ENCODE measurements at places on chromosomes 12 and 14.
A peak's percentile ranks its signal among the peaks of the same experiment; 100 is the strongest.

DNA sequence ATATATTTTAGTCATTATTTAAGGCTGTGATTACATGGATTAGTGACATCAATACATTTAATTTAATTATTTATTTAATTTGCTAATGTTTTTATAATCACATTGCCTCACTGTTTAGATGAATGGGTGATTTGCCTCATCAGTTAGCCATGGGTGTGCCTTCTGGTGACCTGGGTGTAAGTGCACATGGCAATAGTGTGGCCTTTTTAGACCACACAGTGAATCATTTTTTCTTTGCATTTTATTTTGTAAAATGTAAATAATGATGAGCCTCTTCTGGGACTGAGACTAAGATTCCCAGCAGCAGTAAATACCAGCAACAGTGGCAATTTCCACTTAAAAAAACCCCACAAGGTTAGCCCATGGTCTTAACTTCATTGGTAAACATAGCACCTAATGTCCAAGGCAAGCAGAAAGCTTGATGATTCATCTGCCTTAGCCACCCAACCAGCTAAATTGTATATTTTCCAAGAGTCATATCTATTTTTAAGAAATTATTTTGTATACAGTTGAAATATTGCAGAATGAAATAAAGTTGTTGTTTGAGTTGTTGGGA lies 235.9 kb upstream of the NOVA1 start:
- no peaks in the 10 kb centered on the region for H3K4me1 ChIP-seq
- no peak for DNase-seq
- no peak overlapping the region for H3K27ac ChIP-seq
- H3K36me3 ChIP-seq = no peaks in the 10 kb centered on the region

- H3K27me3 ChIP-seq = no peaks in the 10 kb centered on the region
- H3K27ac ChIP-seq = no peak overlapping the region
- DNase-seq = peak; percentile 8
These were observed 108.9 kb upstream of the PLEKHG7 start for GRCh38 chr12:92593734-92594402.

DNA sequence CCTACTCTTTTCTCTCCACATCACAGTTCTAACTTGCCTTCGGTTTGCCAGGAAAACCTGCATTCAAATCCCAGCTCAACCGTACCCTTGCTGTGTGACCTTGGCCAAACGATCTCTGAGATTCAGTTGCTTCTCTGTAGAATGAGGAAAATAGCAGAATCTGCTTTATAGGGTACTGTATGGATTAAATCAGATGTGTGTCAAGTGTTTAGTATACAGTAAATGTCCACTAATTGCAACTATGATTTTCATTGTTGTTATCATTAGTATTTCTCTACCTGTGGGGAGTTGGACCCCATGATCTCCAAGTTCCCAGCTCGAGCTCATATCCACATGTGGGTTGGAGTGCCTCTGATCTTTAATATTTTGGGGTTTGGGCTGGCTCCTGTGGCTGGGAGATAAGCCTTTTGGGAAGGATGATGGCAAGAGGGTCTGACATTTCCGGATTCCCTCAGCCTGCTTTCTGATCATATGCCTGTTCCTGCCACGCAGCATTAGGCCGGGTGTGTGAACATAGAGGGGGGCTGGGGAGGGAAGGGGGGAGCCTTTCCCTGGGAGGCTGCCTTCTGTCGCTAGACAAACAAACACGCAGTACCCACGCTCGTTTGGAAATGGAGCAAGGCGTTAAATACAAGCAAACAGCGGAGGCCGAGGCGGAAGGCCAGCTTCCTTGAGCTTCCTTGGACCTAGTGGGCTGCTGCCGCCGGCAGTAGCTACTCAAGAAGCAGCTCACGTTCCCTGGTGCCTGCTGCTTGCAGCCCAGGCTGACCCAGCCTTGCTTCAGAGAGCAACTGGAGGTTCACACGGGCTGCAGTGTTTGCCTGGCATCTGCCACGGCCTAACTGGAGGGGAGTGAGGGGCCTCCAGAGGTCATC lies 213.5 kb upstream of the LHX5 start:
- DNase-seq = no peak
- no peak overlapping the region for H3K4me3 ChIP-seq
- H3K36me3 ChIP-seq = no peaks in the 10 kb centered on the region
- H3K27me3 ChIP-seq = no peaks in the 10 kb centered on the region
- H3K4me1 ChIP-seq = no peaks in the 10 kb centered on the region

GRCh38 chr14:70809225-70810219 lies at the start of gene MAP3K9:
Gene MAP3K9 (minus strand): TSS chr14:70809513. CDS start chr14:70809171, 342 bp downstream.
- DNase-seq = no peak
- peaks cover 11% of the 10 kb centered on the region for H3K27me3 ChIP-seq
- H3K4me3 ChIP-seq = peak within 1 kb of the TSS; percentile 82
- no peaks in the 10 kb centered on the region for H3K4me1 ChIP-seq

DNA sequence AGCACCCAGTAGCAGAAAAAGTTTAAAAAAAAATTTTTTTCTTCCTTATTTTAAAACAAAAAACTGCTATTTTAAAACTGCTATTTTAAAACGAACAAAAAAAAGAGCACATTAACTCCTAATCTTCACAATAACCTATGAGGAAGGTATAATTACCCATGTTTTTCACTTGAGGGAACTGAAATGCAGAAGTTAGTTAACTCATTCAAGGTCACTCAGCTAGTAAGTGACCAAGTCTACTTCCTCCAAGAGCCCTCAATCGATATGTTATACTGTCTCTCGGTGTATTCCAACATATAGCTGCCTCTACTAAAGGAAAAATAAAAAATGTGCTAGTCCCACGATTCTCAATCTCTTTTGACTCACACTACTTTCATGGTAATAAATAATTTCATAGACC lies 7.8 kb downstream of the RPAP3 start:
- no peak overlapping the region for H3K4me3 ChIP-seq
- peaks cover 13% of the 10 kb centered on the region for H3K36me3 ChIP-seq
- no peak for DNase-seq
- H3K27me3 ChIP-seq = no peaks in the 10 kb centered on the region
- H3K4me1 ChIP-seq = no peaks in the 10 kb centered on the region

DNA sequence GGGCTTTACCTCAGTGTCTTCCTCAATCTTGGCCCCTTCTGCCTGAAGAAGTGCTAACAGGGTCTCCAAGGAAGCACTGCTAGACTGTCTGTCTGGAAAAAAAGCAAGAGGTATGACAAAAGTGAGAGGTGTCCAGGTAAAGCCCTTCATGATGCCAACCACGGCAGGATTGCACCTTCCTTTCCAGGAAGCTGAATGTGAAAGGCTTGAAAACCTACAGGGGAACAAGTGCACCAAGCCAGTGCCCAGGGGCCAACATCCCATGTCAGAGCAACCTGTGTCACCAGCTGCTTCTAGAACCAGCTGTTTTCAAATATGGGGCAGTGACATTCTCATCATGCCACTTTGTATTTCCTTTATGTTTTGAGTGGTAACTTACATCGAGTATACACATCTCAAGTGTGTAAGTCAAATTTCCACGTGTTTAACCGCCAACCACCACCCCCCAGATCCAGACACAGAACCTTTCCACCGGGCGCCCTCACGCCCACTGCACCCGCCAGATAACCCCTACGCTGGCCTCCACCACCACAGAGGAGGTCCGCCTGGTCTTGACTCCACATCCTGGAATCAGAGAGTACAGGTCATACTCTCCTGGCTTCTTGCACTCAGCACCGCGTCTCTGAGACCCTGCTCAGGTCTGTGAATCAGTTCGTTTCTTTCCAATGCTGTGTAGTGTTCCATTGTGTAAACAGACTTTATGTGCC lies 27.3 kb downstream of the VPS37B start:
- DNase-seq = no peak
- H3K36me3 ChIP-seq = peaks cover 16% of the 10 kb centered on the region
- no peak overlapping the region for H3K4me3 ChIP-seq
- no peaks in the 10 kb centered on the region for H3K27me3 ChIP-seq

GRCh38 chr12:24138041-24138440 lies 188.6 kb upstream of the SOX5 start:
- H3K4me1 ChIP-seq = peaks cover 24% of the 10 kb centered on the region
- DNase-seq = no peak
- no peaks in the 10 kb centered on the region for H3K36me3 ChIP-seq
- no peak overlapping the region for H3K4me3 ChIP-seq
- no peaks in the 10 kb centered on the region for H3K27me3 ChIP-seq
- no peak overlapping the region for H3K27ac ChIP-seq

DNA sequence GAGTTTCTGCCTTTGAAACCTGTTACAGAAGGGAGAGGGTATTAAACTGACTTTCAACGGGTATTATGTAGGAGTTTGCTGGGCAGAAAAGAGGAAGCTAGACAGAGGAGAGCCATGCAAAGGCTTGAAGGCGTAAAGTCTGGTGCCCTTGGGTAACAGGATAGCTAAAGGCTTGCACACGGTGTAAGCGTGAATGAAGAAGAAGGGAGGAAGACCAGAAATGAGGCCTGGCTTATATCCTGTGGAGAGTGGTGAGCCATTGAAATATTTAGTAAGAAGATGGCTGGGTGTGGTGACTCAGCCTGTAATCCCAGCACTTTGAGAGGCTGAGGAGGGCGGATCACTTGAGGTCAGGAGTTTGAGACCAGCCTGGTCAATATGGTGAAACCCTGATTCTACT lies 22.6 kb downstream of the SUDS3 start:
- H3K27me3 ChIP-seq = no peaks in the 10 kb centered on the region
- no peak overlapping the region for H3K4me3 ChIP-seq
- H3K4me1 ChIP-seq = no peaks in the 10 kb centered on the region
- DNase-seq = no peak
- no peak overlapping the region for H3K27ac ChIP-seq

- no peak overlapping the region for H3K4me3 ChIP-seq
- no peak for DNase-seq
- H3K36me3 ChIP-seq = no peaks in the 10 kb centered on the region
- no peaks in the 10 kb centered on the region for H3K27me3 ChIP-seq
- H3K4me1 ChIP-seq = peaks cover 22% of the 10 kb centered on the region
These were observed 26.8 kb downstream of the DGLUCY start for GRCh38 chr14:91140672-91141071.

GRCh38 chr12:93054021-93054420 lies 124.9 kb upstream of the EEA1 start:
- H3K36me3 ChIP-seq = no peaks in the 10 kb centered on the region
- H3K27ac ChIP-seq = no peak overlapping the region
- peaks cover 11% of the 10 kb centered on the region for H3K4me1 ChIP-seq
- no peaks in the 10 kb centered on the region for H3K27me3 ChIP-seq
- DNase-seq = no peak

DNA sequence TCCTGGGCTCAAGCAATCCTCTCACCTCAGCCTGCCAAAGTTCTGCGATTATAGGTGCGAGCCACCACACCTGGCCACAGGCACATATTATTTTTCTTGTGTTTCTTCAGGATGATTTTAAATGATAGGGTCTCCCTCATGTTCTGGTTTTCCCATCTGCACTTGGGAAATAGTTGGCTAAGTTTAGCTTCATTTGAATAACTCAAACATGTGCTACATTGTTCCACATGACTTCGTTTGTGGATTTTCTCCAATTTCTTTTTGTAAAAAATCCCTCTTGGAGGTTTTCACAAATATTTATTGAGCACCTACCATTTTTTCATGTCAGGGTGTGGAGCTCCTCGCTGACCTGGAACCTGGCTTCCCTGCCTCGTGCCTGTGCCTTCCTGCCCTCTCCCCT lies 55.2 kb upstream of the GNPNAT1 start:
- no peak for DNase-seq
- H3K36me3 ChIP-seq = no peaks in the 10 kb centered on the region
- peak overlapping the region; percentile 1 for H3K27ac ChIP-seq
- H3K4me3 ChIP-seq = no peak overlapping the region
- no peaks in the 10 kb centered on the region for H3K27me3 ChIP-seq
- H3K4me1 ChIP-seq = peaks cover 13% of the 10 kb centered on the region

GRCh38 chr12:70719071-70719470 lies 81.8 kb upstream of the PTPRB start:
- H3K27ac ChIP-seq = no peak overlapping the region
- no peaks in the 10 kb centered on the region for H3K27me3 ChIP-seq
- H3K36me3 ChIP-seq = no peaks in the 10 kb centered on the region
- DNase-seq = no peak
- no peaks in the 10 kb centered on the region for H3K4me1 ChIP-seq

DNA sequence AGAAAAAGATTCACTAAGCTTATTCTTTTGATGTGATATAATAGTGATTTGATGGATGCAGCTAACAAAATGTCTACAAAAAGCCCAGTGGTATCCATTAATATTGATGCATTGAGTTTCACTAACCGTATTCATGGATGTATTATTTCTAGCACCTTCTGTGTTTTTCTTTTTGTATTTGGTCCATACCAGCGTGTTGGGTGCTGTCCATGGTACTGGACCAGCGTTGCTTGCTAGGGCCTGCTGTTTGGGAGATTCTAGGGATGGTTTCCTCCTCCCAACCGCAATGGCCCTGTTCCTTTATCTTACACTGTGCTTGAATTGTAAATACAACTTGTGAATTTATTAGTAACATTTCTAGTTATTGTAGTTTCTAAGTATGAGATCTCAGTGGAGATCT lies 31.7 kb downstream of the ANO4 start:
- H3K27me3 ChIP-seq = no peaks in the 10 kb centered on the region
- DNase-seq = no peak
- no peaks in the 10 kb centered on the region for H3K4me1 ChIP-seq

DNA sequence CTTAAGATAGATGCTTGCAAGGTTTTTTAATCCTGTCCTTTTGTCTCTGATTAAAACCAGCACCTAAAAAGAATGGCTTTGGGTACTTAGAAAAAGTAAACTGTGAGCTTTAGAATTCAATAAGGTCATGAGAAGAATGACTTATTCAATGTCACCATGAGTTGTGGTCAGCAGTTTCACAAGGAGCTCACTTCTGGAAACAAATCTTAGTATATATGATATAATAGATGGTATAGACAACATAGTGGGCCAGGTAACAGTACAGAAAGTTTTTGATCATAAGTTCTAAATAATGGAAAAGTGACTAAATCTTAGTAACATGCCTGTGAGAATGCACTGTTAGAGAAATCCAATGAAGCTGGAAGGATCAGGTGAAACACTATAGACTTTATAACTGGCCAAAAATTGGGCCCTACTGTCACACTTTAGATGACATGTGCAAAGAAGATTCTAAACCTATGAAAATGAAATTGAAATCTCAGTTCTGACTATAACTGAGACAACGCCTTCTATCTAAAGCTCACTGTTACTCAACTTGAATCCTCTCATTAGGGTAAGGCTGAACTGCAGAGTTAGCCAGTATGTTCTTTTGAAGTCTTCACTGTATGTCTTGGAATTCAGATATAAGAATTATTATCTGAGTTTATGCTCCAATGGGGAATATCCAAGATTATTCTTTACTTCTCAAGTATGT lies 42.4 kb upstream of the RAD51AP1 start:
- H3K4me1 ChIP-seq = no peaks in the 10 kb centered on the region
- peaks cover 6% of the 10 kb centered on the region for H3K36me3 ChIP-seq
- H3K4me3 ChIP-seq = no peak overlapping the region

DNA sequence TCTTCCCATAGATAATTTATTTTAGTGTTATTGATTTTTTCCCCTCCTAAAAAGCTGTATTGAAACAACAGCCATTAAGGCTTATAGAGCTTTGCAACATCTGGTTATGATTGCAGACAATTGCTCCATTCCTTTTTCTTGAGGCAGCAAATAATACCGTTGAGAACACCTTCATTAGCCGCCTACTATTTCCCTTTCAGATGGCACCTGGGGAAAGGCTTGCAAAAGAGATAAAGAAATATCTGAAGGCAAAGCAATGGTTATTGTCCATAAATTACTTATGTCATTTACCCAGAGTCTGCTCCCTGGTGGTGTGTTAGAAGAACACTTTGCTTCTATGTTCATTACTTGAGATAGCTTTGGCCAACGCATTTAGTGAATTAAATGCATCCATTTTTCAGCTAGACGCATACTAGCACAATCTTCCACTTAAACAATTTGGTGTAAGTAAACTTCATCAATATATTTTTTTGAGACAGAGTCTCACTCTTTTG lies 377.8 kb downstream of the KCNH5 start:
- no peaks in the 10 kb centered on the region for H3K27me3 ChIP-seq
- H3K4me3 ChIP-seq = no peak overlapping the region
- H3K27ac ChIP-seq = no peak overlapping the region

Data from thoracic aorta (tissue), 2 donors.